ENCODE measurements at places on chromosomes 6 and 20.

DNA sequence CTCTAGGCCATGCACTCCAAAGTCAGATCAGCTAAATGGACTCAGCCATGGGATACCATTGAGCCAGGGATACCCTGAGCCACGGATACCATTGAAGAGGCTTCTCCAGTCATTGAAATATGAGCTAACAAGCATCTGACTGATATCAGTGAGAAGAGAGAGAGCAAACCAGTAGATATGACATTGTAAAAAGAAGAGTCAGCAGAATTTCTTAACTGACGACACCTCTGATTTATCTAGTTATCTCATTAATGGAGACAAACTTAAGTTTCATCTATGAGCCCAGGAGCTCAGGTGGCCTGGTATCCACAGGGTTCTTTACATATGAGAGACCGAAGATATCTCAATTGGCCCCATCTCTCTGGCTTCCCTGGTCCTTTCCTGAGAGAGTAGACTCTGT, 140.6 kb downstream of the TBC1D7 start:
- DNase-seq, result no peak

DNA sequence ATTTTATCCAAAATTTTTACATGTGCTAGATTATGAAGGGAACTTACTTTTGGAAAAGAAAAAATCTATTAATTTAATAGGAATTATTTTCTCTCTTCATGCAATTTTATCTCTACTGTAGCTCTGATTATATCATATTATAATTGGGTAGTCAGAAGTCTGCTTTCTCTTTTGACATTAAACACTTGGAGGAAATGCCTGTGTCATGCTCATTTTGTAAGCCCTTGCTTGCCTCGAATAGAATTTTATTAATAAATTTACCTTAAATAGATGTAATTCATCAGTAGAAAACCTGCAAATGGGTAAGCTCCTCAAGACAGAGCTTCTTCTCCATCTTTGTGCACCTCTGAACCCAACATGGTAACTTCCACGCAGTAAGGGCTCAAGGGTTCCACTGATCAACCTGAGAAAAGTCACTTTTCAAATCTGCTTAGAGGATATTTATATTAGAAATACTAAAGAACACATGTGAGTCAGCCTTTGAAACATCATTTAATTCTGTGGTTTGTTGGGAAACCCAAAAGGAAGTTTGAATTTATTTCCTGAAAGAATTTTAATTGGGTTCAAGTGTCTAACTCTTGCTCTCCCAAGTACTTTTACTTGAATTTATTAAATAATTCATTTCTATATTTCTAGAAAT, 266.0 kb downstream of the ALDH8A1 start:
- DNase-seq, result no peak

DNA sequence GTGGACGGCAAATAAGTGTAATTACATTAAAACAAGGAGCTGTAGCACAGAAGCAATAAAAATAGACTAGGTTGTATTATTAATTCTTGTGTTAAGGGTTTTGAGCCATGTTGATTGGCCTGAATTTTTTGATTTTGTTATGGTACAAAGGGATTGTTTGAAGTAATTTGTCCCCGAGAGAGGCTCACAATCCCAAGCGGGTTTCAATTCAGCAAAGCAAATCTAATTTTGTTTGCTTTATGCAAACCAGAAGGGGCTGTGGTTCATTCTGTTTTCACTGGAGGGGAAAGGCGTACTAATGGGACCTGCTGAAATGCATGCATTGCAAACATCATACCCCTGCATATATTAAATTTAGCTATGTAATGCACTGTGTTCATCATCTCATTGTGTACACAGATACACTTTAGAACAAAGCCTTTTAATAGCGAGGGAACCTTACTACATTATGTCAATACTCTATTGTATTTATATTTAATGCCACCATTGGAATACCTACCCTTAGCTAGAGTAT, 379.5 kb upstream of the POU3F2 start:
- no peak for DNase-seq

GRCh38 chr6:116511424-116512110, at the start of gene CALHM5:
Gene CALHM5, plus strand, starts transcription at chr6:116511639. Its CDS starts 58 bp downstream, at chr6:116511697.
- DNase-seq, result no peak

DNA sequence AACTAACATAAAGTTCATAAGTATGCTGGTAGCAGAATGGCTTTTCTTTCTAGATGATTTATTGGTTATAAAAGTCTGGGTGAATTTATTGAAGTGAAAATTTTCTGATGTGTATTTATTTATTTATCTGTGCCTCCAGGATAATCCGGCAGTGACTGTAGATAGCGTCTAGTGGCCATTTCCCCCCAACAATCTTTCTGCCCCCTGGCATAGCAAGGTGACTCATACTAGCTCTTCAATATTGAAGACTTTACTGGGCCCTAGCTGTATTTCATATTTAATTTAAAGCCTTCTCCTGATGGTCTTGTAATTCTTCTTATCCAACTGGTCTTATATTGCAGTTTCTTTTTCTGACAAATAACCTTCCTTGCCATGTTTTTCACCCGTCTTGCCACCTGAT, 154.1 kb upstream of the SGK1 start:
- no peak for DNase-seq

GRCh38 chr6:137231895-137232294, 12.7 kb upstream of the IFNGR1 start:
- DNase-seq, result no peak
